ENCODE measurements at places on chromosomes 1 and 21. TPM values are rescaled to one million over a fixed set of nuclear protein-coding genes. Genes with fewer than 3 reads are reported as not detected.

Gene SH3BGR
- 2.8 TPM for total RNA-seq

Gene FALEC
- not detected for total RNA-seq

GRCh38 chr1:176696109-176696508 lies 233.1 kb downstream of the PAPPA2 start:
- H3K4me1 ChIP-seq = no peaks in the 10 kb centered on the region
- no peak overlapping the region for H3K27ac ChIP-seq
- no peak for DNase-seq
- no peak overlapping the region for H3K4me3 ChIP-seq

Gene TNFAIP8L2
- not detected for total RNA-seq

DNA sequence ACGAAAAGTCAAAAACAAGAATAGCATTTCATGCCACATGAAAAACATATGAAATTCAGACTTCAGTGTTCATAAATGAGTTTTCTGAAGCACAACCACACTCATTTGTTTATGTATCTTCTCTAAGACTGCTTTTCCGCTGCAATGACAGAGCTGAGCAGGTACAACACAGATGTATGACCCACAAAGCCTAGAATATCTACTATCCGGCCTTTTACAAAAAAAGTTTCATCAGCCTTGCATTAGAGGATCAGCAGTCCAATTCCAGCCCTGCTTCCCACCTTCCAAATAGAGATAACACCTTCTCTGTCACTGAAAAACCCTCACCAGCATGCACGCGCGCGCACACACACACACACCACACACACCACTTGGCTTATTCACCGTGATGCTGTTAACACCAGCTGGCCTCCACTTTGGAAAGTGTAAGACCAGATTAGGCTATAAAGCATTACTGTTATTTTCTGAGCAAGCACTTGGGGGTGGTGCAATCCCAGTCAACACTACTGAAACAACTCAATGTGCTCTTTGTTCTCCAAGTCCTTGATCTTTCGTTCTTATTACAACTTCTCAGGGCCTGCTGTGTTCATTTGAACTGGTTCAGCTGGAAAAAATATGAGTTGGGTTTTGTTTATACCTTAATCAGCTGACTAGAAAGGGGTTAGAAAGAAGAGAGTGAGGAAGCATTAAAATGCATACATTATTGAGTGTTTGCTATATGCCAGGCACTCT lies 90.0 kb downstream of the GLUL start:
- no peak for DNase-seq
- no peaks in the 10 kb centered on the region for H3K36me3 ChIP-seq
- no peak overlapping the region for H3K4me3 ChIP-seq
- H3K4me1 ChIP-seq = peaks cover 6% of the 10 kb centered on the region
- H3K27ac ChIP-seq = no peak overlapping the region
- H3K27me3 ChIP-seq = peaks cover 5% of the 10 kb centered on the region

DNA sequence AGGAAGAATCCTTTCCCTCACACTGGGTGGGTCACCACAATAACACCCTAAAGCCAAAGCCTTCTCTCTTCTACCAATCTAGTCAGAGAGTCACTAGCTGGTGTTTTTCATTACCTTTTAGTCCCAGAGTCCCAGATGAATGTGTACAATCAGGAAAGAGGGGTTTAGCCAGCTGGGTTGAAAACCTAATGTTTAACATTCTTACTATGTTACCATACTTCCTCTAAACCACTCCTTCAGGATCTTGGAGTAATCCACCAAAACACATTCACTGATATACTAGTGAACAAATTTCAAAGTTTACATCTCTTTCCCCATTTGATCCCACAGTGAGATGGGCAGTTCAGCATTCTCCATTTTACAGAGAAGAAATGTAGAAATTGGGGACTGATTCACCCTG lies 9.7 kb downstream of the LPAR3 start:
- H3K4me3 ChIP-seq = no peak overlapping the region
- no peak for DNase-seq
- H3K4me1 ChIP-seq = peaks cover 4% of the 10 kb centered on the region
- no peaks in the 10 kb centered on the region for H3K27me3 ChIP-seq
- H3K27ac ChIP-seq = no peak overlapping the region

GRCh38 chr1:181190364-181191035 lies 102.0 kb downstream of the IER5 start:
- peak overlapping the region; percentile 22 for H3K4me3 ChIP-seq
- peaks cover 48% of the 10 kb centered on the region for H3K27me3 ChIP-seq
- H3K4me1 ChIP-seq = peaks cover 3% of the 10 kb centered on the region
- no peak overlapping the region for H3K27ac ChIP-seq
- H3K36me3 ChIP-seq = peaks cover 1% of the 10 kb centered on the region
- no peak for DNase-seq

DNA sequence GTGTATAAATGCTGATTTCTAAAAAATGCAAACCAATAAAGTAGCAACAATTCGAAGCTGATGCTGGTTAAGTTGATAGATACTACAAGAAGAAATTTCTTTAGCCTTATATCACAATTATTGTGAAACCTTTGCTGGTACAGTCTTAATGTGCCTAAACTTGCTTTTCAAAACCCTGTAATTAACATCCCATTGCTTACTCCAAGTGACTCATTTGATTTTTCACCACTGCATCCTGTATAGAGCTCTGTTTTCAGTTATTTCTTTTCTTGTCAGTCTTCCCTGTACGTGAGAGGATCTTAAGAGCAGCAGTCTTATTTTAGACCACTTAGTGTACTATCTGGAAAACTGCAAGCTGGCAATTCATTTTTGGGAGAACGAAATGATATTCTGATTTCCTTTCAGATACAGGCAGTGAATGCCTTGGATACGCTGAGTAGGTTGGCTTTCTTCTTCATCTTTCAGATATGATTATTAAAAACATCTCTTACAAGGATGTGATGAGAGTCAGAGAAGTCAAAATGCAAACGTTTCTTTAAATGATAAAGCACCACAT lies 210.3 kb downstream of the KCTD3 start:
- peaks cover 12% of the 10 kb centered on the region for H3K27me3 ChIP-seq
- H3K36me3 ChIP-seq = no peaks in the 10 kb centered on the region
- no peak for DNase-seq
- no peaks in the 10 kb centered on the region for H3K4me1 ChIP-seq
- H3K27ac ChIP-seq = no peak overlapping the region
- H3K4me3 ChIP-seq = no peak overlapping the region

DNA sequence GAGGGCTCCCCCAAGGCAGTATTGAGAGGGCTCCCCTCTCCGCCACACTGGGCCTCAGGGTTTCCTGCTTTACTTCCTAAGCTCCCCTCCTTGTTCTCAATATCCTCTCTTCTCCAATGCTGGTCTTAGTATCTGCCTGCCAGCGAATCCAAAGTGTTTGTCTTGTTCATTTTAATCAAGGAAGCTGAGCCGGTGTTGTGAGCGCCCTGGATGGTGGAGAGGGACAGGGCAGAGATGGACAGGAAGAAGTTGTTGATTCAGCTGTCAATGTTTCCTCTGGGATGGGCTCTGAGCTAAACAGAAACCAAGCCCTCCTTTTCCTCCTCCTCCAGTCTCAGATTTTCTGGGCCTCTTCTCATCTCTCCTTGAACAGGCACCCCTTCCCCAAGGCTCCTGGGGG lies 5.4 kb downstream of the OLFML3 start:
- H3K36me3 ChIP-seq = no peaks in the 10 kb centered on the region
- DNase-seq = no peak
- peak overlapping the region; percentile 65 for H3K27ac ChIP-seq
- no peak overlapping the region for H3K4me3 ChIP-seq
- no peaks in the 10 kb centered on the region for H3K27me3 ChIP-seq

Gene TRIM33
- 24.0 TPM for total RNA-seq

Gene LMOD1
- total RNA-seq = 80.5 TPM

DNA sequence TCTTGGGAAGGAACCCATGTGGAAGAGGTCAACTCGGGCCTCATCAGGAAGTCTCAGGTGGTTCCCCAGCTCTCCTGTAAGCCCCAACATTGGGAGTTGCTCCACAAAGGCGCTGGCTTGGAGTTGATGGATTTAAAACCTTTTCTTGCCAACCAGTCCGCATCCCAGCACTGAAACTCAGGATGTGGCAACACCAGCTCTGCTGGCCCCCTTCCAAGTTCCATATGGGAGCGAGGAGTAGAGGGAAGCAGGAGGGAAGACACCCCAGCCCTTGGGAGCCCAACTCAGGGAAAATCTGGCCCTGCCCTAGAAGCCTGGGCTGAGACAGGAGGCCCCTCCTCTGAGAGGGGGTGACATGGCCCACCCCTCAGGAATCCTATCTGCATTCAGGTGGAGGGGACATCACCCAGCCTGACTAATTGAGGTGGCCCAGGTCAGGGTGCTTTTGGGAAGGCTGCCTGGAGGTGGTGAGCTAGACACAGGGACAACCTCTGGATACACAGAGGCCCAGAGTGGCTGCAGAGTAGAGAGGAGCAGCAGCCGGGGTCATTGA lies 33.1 kb upstream of the DMBX1 start:
- DNase-seq = no peak
- H3K4me3 ChIP-seq = no peak overlapping the region
- peaks cover 2% of the 10 kb centered on the region for H3K36me3 ChIP-seq
- no peaks in the 10 kb centered on the region for H3K4me1 ChIP-seq

DNA sequence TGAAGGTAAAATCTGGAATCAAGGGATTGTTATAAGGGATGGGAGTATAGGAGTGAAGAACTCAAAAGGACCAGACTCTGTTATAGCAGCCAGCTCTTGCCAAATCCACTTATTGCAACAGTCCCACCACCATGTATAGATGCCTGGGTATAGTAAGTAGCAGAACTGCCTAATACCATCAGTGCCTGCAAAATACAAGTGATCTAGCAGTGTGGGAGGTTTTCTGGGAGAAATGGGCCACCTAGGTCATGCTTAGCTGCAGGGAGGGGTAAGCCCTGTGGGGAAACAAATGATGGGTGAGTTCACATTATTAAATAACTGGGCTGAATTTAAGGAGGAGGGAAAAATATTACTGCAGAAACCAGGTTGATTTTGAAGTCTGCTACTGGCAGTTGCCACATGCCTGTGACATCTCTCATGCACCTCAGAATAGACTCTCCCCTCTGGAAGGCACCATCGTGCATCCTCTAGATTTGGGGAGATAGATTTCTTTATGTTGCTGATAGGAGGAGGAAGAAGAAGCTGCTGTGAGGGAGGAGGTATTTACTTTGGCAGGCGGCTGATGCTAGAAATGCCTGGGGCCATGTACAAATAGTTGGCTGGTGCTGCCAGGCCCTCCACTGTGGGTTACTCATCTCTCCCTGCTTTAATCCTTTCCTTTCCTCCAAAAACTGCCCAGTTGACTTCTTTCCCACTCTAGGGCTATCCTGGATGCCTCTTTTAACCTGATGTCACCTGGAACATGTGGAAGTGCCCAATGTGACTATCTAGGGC lies 27.5 kb downstream of the HLX start:
- H3K36me3 ChIP-seq = no peaks in the 10 kb centered on the region
- H3K4me3 ChIP-seq = no peak overlapping the region
- DNase-seq = no peak
- peaks cover 51% of the 10 kb centered on the region for H3K27me3 ChIP-seq
- no peak overlapping the region for H3K27ac ChIP-seq

DNA sequence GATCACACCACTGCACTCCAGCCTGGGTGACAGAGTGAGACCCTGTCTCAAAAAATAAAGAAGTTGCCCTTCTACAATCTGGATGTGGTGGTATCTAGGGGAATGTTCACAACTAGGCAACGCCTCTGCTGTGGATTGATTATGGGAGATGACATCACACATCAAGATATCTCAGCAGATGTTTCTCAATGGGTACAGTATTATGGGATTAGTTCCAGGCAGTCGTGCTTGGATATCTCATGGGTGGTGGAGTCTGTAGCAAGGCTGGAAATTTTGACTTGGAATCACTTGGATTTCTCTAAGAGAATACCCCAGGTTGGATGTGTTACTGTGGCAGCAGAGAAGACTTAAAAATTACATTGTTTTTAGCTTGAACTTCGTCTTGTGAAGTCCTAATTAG lies 7.7 kb downstream of the IFNAR2 start:
- H3K36me3 ChIP-seq = peaks cover 2% of the 10 kb centered on the region
- no peak for DNase-seq
- no peak overlapping the region for H3K27ac ChIP-seq

Gene RIPK4
- 6.1 TPM for total RNA-seq

DNA sequence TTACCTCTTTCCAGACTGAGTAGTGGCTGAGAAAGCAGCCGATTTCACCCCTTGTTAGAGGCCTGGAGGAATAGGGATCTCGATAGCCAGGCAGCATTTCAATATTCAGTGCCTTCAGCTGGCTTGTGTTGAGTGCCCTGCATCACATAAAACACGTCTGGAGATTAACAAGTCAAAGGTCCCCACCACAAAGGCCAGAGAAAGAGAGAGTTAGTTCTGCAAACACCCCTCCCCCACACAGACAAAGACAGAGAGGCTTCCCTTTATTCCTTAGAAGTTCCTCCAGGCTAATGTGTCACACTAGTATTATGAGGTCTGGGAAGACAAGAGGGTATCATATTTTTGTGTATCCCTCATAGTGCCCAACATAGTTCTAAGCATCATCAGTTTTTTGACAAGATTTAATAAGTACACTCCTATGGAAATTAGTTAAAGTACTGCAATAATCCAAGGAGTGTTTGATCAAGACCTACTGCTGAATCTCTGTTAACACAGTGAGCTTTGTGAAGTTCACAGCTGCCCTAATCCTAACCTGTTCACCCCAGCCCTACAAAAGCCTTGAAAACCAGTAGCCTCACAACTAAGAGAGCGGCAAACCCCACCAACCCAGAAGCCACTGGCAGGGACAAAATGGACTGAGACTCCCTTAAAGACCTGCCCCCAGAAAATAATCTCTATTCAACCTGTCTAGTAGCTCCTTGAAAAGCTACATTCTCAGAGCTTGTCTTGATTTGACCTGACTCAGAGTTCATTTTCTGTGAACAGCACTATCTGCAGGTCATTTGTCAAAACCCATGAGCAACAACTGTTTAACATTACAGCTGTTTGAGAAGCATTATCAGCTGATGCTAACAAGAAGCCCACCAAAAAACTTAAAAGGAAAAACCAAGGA lies 91.9 kb downstream of the COLGALT2 start:
- H3K27ac ChIP-seq = no peak overlapping the region
- no peak for DNase-seq
- peaks cover 11% of the 10 kb centered on the region for H3K4me1 ChIP-seq
- no peak overlapping the region for H3K4me3 ChIP-seq
- no peaks in the 10 kb centered on the region for H3K27me3 ChIP-seq

- peaks cover 19% of the 10 kb centered on the region for H3K36me3 ChIP-seq
- DNase-seq = no peak
- H3K27ac ChIP-seq = peak overlapping the region; percentile 88
- H3K27me3 ChIP-seq = no peaks in the 10 kb centered on the region
- peaks cover 32% of the 10 kb centered on the region for H3K4me1 ChIP-seq
Measured at GRCh38 chr21:45142469-45143308, 68.3 kb downstream of the ADARB1 start.
